Psoas muscle (tissue), 8 donors: ENCODE measurements at places on chromosomes 11 and 22.

DNA sequence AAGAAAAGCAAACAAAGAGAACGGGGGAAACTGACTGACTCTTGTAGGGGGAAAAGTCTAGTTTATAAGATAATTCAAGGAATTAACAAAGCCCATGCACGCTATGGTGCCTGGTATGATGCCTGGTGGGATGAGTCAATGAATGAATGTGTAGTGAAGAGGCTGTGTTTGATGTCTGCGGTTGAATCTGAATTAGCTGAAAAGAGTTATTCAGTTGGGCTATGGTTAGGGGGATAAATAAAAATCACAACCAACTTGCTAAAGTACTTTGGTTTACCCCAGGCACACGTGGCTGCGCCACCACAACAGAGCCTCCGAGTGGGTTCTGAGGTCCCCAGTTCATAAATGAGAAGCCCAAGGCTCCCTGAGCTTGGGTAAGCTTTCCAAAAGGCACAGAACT lies 369.3 kb upstream of the SYN3 start:
- no peaks in the 10 kb centered on the region for H3K27me3 ChIP-seq
- DNase-seq = no peak
- no peak overlapping the region for H3K4me3 ChIP-seq
- H3K36me3 ChIP-seq = peaks cover 12% of the 10 kb centered on the region

DNA sequence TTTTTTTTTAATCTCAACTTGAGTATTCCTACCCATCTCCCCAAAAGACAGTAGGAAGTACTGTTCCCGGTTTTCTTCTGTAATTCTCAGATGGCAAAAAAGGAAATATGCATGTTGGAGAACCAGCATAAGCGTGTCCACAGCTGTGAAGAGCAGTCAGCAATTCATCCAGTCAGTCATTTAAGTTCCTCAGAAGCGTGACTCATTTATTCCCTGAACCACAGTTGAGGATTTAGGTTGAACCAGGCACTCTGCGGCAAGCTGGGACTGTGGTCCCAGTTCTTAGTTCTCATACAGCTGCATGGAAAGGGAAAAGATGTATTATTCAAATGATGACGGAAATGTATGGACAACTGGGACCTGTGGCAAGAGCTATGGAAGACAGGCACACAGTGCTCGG lies 61.0 kb upstream of the MYO18B start:
- H3K27ac ChIP-seq = no peak overlapping the region
- no peaks in the 10 kb centered on the region for H3K36me3 ChIP-seq
- no peak for DNase-seq
- no peaks in the 10 kb centered on the region for H3K27me3 ChIP-seq
- H3K4me1 ChIP-seq = peaks cover 7% of the 10 kb centered on the region

GRCh38 chr22:19765477-19766239 lies 5.1 kb downstream of the TBX1 start:
- DNase-seq = no peak
- peak overlapping the region; percentile 28 for H3K4me3 ChIP-seq
- no peaks in the 10 kb centered on the region for H3K27me3 ChIP-seq

DNA sequence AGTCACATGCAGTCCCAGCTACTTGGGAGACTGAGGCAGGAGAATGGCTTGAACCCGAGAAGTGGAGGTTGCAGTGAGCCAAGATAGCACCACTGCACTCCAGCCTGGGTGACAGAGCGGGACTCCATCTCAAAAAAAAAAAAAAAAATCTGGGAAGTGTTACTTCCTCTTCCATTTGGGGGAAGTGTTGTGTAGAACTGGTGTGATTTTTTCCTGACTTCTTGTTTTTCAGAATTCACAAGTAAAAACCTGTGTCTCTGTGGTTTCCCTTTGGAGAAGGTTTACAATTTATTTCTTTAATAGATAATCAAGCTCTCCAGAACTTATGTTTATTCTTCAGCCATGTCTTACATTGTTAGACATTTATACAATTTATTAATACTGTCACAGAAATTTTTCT lies 396.1 kb downstream of the BRD1 start:
- peaks cover 5% of the 10 kb centered on the region for H3K27me3 ChIP-seq
- H3K4me1 ChIP-seq = no peaks in the 10 kb centered on the region
- H3K27ac ChIP-seq = no peak overlapping the region
- no peak for DNase-seq
- no peak overlapping the region for H3K4me3 ChIP-seq

DNA sequence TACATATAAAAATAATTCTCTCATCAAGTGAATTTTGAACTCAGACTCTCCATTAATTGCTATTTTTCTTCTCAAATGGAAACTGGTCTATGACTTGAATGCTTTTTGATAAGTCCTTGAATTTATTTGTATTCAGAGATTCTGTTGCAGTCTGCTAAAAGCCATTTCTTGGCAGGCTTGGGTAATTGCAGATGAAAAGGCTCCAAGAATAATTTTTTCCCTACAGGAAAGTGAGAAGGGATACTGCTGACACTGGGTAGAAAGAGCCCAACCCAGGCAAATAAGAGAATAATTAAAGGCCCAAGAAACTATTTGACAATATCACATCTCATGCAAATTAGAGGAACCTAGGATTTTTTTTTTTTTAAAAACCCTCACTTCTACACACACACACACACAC lies 246.5 kb upstream of the DDI1 start:
- DNase-seq = no peak
- H3K36me3 ChIP-seq = no peaks in the 10 kb centered on the region
- no peaks in the 10 kb centered on the region for H3K27me3 ChIP-seq
- H3K4me1 ChIP-seq = no peaks in the 10 kb centered on the region

DNA sequence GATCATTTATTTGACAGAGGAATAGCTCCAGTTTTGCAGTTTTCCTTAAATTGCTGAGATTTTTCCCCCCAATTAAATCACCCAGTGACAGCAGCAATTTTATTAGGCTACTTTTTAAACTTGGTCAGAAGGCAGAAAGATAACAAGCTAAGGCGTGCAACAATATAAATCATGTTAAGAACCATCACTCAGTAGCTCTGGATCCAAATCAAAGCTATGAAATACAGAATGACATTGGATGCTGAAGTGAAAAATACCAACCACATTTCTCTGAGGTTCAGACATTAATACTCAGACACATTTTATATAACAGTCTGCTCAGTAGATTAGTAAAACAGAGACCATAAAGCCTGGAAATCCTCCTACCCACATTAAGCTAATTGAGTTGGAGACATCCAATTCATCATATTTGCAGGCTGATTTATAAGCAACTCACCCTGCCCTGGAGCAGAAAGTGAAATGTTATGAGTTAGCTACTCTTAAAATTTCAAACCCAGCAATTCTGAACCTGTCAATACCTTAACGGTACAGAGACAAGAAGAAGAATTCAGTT lies 1108.4 kb downstream of the DLG2 start:
- no peak for DNase-seq
- no peaks in the 10 kb centered on the region for H3K27me3 ChIP-seq
- H3K36me3 ChIP-seq = no peaks in the 10 kb centered on the region
- H3K4me1 ChIP-seq = no peaks in the 10 kb centered on the region
- no peak overlapping the region for H3K27ac ChIP-seq

DNA sequence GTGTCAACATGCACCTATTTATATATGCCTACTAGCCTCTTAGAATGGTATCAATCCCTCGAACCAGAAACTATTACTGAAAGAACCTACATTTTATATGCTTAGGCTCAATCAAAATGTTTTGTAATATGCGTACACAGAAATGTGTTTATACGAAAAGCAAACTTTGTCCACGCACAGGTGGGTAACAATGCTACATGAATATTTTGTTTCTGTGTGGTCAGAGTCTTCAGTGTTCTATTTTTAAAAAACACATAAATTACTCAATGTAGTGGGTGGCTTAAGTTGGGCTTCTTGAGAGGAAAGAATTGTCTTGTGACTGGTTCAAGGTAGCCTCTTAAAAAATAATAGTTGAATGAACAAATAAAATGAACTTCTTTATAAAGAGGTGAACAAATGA lies 46.1 kb downstream of the SYTL2 start:
- no peaks in the 10 kb centered on the region for H3K4me1 ChIP-seq
- H3K4me3 ChIP-seq = no peak overlapping the region
- H3K36me3 ChIP-seq = no peaks in the 10 kb centered on the region
- DNase-seq = no peak
- no peaks in the 10 kb centered on the region for H3K27me3 ChIP-seq

DNA sequence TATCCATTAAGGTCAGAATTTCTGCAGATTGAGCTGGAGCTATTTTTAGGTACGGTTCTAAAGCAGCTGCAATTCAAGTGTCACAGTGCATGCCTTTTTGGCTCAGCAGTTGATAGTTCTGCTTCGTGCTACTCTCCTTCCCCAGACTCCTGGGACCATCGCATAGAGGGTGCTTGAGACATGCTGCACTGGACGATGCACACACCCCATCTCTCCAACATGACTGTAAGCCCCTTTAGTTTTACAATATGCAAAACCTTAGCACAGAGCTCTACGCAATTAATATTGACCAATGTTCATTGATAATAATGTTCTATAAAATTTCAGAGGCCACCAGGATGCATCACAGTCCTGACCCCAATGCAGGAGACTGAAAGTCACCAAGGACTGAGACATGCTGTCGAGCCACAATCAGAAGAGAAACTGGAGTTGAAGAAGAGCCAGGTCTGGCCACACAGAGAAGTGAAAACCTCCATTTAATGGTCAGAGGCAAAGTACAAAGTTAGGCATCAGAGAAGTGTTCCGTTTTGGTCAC lies 120.9 kb upstream of the ZC3H12C start:
- H3K4me1 ChIP-seq = peaks cover 25% of the 10 kb centered on the region
- H3K36me3 ChIP-seq = no peaks in the 10 kb centered on the region
- H3K27me3 ChIP-seq = no peaks in the 10 kb centered on the region
- no peak for DNase-seq
